ENCODE measurements at places on chromosomes 1 and 21. TPM values are rescaled to one million over a fixed set of nuclear protein-coding genes. Genes with fewer than 3 reads are reported as not detected.

DNA sequence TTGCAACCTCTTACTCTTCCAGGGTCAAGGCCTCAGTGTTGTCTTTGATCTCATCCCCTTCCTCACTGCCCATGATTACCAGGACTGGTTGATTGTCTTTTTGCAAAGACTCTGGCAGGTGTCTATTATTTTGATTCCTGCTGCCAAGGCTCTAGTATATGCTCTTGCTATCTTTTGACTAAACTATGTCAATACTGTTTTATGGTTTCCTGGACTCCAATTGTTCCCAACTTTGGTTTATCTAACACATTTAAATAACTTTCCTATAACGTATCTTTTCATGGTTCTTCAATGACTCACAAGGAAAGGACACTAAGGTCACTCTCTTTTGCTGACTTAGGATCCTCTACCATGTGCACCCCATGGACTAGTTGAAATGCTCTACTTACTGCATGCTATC lies 141.5 kb downstream of the PTPRC start:
- no peaks in the 10 kb centered on the region for H3K27me3 ChIP-seq
- H3K4me1 ChIP-seq, result peaks cover 54% of the 10 kb centered on the region
- DNase-seq, result no peak
- H3K4me3 ChIP-seq, result no peak overlapping the region

- H3K27me3 ChIP-seq, result no peaks in the 10 kb centered on the region
- no peak overlapping the region for H3K4me3 ChIP-seq
- H3K4me1 ChIP-seq, result peaks cover 54% of the 10 kb centered on the region
- no peak for DNase-seq
- no peak overlapping the region for H3K27ac ChIP-seq
These were observed 58.5 kb downstream of the WNT9A start for GRCh38 chr1:227889047-227889862.

The REN gene
- not detected for total RNA-seq

The ELAPOR1 gene
- total RNA-seq, result 1.2 TPM

The IGFN1 gene
- total RNA-seq, result not detected

The SLC6A17 gene
- total RNA-seq, result 2.1 TPM
